ENCODE measurements at places on chromosomes 7 and 10.

GRCh38 chr10:9869205-9869604 lies 1148.5 kb upstream of the CELF2 start:
- DNase-seq, result no peak

DNA sequence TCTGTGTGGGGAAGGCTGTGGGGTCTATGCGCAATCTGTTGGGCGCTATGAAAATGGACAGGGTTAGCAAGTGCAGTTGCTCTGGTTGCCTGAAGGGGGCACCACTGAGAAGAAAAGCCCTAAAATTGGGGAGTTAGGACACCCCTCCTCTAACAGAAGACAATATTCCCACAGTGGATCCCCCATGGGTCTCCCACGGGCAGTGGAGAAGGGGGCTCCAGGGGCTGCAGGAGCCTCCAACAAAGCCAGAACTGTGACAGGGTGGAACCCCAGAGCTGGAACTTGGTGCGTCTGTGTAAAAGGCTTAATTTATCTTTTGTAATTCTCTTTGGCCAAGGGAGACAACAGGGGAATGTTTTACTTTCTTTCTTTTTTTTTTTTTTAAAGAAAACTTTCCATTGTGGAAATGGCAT lies 12.5 kb upstream of the COL13A1 start:
- peak; percentile 83 for DNase-seq

DNA sequence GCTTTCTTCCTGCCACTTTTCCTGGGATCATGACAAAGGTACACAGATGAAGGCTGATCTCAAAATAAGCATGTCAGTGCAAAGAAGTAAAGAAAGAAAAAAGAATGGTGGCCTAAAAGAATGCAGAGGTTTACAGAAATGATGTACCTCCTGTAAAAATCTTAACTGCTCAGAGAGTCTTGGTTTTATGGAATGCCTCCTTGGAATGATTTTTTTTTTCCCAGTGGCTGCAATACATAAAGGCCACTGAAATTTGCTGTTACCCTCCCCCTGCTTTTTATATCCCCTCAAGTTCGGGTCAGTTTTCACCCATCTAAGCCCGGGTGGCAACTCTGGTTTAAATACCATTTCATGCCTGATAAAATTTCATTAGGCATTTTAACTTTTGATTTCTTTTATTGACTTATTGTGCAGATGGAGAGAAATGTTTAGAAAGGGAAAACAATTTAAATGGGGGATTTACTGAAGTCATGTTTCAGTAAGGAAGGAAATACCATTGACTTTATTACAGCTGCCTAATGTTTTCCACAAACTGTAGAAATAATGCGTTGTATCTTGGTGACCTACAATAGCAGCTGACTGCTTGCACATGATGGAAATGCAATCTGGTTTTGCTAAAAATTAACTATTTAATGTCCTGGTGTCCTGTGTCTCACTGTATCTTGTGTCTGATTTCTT lies 102.5 kb downstream of the SAMD9 start:
- no peak for DNase-seq

DNA sequence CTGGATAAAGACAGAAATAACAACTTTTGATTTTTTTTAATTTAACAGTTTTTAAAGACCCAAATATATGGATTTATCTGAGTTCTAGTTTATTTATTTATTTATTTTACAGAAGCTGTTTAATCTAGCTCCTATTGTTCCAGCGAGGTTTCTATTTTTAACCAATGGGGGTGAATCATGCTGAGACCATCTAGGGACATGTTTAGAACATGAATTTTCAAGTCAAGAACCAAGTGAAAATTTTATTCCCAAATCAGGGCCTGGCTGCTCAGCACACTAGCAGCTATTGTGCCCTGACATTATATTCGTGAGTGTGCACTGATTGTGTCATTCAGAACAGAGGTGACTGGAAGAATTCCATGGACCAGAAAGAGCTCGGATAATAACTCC lies 24.6 kb upstream of the MPP7 start:
- DNase-seq, result no peak

DNA sequence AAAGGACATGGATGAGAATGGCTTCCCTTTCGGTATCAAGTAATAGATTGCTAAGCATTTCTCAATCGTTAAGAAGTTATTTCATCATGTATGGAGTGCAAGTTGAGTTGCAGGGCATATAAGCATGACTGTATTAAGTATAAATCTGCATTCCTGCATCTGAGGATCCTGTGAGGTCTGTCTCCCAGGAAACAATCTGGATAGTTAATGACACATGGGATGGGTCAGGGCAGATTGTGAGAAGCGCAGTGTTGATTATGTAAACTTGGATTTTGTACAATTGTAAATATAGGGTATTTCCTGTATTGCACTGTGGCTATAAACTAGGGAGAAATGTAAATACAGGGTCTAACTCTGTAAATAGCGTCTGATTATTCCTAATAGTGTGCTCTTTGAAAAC lies 102.6 kb downstream of the PLXDC2 start:
- DNase-seq, result no peak
